T-helper 9 cell (primary cell): ENCODE measurements at places on chromosomes 4 and X.

GRCh38 chr4:168605411-168605810, 108.6 kb downstream of the PALLD start:
- no peak for DNase-seq

DNA sequence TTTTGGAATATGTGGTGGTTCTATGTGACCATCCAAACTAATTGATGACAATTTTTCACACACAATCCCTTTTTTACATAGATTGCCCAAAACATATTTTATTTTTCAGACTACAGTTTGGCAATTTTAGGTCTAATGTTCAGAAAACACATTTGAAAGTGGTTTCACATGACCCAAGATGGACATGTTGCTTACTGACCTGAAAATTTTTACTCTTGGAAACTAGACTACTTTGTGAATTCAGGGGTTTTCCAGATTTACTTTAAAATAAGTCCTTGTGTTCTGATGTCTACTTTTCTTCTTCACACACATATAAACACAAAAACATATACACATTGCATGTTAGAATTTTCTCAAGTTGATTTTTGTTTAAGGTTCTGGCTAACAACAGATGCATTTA, 79.5 kb downstream of the HMGB2 start:
- DNase-seq = no peak

DNA sequence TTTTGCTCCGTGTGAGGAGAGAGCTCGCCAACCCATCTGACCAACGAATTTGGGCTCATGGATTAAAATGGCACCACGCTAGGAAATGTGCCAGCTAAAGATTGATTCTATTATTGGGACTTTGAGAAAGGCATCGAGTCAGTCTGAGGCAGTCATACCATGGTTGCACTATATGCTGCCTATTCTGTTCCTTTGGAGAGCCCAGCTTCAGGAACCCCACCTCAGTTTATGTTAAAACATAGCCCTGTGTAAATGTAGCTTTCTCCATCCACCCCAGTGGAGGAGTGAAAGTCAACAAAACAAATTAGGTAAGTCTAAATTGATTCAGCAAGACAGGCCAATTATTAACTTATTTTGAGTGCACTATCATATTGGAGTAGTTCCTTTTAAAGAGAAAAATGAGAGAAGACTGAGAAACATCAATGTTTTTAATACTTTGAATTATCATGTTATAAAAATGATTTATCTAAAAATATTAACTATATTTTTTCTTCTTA, 24.5 kb upstream of the ADH7 start:
- no peak for DNase-seq

DNA sequence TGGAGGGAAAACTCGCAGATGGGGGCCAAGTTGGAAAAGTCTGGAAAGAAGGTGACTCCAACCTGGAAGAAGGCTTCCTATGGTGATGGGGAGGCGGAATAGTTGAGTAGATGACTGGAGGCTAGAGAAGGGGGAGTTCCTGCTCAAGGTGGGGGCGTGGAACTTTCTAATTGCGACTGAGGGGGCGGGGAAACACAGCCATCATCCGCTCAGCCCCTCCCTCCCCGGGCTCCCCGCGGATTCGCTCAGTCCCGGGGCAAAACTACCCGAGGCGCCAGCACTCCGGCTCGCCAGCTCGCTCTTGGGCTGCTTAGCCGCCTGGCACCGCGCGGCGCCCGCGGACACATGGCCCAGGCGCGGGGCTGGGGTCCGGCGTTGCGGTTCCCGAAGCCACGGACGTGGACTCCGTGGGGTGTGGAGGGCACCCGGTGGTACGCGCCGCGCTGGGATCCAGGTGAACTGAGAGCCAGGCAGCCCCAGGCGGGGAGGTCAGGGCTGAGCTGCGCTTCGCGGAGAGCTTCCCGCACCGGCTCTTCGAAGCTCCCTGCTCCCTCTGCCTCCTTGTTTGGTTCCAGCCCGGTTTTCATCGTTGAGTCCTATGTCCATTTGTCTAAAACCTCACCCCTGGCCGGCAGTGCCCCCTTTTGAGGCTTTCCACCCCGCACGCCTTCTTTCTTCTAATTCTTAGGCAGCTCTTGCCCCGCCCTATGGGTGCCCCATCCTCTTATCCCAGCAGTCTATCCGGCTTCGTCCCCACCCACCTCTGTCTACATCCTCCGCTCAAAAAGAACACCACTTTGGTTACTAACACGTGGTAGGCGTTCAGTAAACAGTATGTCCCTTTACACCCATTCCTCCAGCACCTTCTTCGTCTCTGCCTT, 38.9 kb downstream of the STARD8 start:
- DNase-seq = no peak

DNA sequence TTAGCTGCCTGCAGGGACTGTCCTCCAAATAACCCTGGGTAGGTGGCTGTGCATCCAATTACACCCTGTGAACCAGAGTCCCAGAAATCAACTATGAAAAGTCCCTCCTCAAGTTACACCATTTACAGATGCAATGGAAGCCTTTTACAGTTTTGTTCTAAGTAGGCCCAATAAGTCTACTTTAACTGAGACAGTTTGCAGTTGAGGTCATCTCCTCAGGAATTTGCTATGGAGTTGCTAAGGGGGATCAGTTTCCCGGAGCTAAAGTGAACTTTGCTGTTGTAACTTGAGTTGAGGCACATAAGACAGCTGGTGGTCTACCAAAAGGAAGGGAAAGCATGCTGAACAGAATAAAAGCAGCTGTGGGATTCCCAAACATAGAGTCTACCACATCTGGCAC, 121.6 kb upstream of the STK26 start:
- no peak for DNase-seq

- peak; percentile 80 for DNase-seq
Observed at GRCh38 chr4:77862478-77863216, at the start of gene MRPL1. TSS of gene MRPL1 (plus strand) at chr4:77862830. CDS start at chr4:77862849, 19 bp downstream.

GRCh38 chr4:4384837-4385236, 2.1 kb upstream of the NSG1 start:
- DNase-seq = no peak

- DNase-seq = no peak
Observed at GRCh38 chr4:163816494-163816893, 322.0 kb downstream of the TMA16 start.

DNA sequence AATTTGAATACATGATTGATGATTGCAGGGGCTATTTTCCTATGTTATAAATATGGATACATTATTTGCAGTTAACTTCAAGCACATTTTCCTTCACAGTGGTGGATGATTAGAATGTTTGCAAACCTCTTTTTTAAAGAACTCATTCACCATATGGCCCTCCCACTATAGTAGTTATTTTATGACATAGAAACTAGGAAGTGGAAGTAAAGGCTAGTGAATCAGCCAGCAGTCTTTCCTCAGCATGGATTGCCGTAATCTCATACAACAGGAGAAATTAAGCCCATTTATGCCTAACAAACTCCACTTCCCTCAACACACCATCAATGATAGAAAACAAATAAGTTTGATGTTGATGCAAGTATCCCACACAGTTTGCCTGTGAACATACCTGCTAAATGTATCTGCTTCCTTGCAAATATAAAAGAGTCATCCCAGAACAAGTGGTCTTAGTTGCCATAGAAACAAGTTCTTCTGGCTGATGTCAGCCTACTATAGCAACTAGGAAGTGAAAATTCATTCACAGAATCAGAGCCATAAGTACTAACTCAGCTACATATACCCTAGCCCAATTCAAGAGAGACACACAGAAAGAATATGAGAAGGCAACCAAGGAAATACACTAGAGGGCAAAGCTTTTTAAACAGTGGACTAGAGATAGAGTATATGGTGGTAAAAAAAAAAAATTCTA, 100.9 kb upstream of the RADX start:
- no peak for DNase-seq

- no peak for DNase-seq
Observed at GRCh38 chr4:56220261-56220660, 167.0 kb downstream of the AASDH start.

DNA sequence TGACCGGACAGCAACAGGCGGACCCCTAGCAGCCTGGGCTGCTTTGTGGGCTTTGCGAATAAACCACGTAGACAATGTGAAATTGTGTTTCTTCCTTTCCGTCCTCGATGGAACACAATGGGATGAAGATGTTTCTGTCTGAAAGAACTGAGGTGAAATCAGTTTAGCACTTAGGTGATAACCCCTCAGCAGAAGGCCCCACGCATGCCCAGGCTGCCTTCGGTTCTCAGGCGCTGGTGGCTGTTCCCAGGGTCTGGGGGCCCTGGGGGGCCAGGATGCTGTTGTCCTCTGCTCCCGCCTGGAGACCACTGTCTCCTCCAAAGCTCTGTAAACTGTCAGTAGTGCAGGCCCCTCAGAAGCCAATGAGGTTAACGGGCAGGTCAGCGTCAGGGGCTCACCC, 73.9 kb upstream of the HGFAC start:
- no peak for DNase-seq

GRCh38 chr4:55458164-55458563, 62.4 kb downstream of the TMEM165 start:
- no peak for DNase-seq

- DNase-seq = no peak
Observed at GRCh38 chr4:124768596-124769365, 56.2 kb upstream of the ANKRD50 start.

DNA sequence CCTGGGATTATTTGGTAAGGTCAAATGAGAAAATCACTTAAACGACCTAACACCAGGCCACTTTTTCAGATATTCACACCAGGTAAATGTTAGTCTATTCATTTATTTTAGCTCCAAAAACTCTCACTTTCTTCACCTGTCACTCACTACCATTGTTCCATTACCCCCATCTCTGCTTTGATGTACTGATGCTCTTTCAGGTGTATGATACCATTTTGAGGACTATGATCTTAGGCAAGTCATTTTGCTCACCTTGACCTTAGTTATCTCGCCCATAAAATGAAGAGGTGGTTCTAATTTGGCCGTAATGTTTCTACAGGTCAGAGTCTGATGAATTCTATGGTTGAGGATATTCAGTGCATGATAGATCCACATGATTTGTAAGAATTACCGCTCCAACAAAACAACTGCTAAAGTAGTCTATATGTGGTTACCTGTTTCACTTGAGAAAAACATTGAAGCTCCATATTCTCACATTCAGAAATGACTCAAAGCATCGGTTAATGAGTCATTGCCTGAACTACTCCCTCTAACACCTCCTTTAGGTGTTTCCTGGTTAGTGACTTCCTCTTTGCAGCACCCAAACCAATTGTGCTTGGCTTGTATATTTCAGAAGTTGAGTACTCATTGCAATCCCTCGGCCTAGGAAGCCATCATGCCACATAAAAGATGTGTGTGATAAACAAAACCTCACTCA, 4.5 kb downstream of the DTHD1 start:
- DNase-seq = peak; percentile 17

GRCh38 chrX:119089619-119090018, 16.8 kb downstream of the CT47C1 start:
- no peak for DNase-seq

GRCh38 chr4:14744346-14744745, 257.9 kb upstream of the CPEB2 start:
- no peak for DNase-seq

DNA sequence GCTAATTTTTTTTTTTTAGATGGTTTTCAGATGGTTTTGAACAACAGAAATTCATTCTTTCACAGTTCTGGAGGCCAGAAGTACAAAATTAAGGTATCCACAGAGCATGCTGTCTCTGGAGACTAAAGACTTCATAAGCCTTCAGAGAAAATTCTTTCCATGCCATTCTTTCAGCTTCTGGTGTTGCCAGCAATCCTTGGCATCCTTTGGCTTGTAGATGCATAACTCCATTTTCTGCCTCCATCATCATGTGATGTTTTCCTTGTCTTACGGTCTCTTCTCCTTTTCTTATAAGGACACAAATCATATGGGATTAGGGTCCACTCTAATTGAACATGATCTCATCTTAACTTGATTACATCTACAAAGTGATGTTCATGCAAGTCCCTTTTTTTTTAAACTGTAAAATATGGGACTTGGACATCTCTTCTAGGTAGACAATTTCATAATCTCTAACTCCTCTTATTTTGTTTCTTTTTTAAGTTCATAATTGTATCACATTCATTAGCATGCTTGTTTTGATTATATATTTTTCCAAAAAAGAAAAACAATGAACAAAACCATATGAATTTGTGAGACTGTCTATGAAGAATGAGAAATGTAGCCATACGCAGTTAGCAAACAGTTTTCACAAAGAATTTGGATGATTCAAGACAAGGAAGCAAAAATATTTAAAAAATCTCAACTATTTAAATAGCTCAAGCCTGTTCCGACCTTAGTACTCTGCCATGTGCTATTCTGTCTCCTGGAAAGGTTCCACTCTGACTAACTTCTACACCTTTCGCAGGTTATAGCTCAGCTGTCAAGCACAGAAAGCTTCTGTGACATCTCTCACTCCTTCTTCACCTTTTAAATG, 53.1 kb upstream of the GIMD1 start:
- DNase-seq = no peak

DNA sequence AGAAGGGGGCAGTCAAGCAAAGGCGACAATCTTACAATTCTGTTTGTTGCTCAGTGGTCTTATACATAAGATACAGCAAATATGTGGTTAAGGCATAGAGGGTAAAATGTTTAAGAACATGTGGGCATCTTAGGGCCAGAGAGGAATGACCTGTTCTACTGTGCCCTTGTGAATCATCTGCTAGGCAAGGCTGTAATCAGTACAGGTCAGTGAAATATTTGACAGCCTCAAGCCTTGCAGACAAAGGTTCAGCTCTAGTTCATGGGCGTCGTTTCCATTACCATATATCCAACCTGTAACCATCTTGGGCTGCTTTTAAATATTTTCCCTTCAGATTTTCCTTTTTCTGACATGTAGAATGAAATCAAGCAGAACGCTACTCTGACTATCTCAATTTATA, 37.3 kb downstream of the AGA start:
- no peak for DNase-seq

GRCh38 chr4:126661194-126661593, 971.6 kb upstream of the INTU start:
- DNase-seq = no peak

- DNase-seq = no peak
Observed at GRCh38 chr4:62510228-62510627, 1310.1 kb downstream of the ADGRL3 start.

GRCh38 chr4:4766564-4766963, 92.9 kb upstream of the MSX1 start:
- DNase-seq = no peak

- DNase-seq = no peak
Observed at GRCh38 chr4:55553441-55554201, 6.9 kb upstream of the CLOCK start.

DNA sequence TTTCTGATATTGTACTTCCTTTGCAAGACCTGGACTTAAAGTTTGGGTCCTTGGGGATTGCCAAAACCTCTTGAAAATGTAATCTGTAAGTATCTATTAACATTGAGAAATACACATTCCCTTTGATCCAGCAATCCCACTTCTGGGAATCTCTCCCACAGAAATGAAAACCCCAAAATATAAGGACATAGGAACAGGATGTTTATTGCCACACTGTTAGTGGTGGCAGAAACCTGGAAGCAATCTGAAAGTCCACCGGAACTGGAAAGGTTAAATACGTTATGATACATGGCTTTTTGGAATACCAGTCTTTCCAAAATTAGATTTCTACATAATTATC, 71.2 kb upstream of the STX18 start:
- no peak for DNase-seq

- no peak for DNase-seq
Observed at GRCh38 chr4:187814737-187815465, 180.7 kb upstream of the ZFP42 start.
